ENCODE measurements at places on chromosomes 4 and X.

DNA sequence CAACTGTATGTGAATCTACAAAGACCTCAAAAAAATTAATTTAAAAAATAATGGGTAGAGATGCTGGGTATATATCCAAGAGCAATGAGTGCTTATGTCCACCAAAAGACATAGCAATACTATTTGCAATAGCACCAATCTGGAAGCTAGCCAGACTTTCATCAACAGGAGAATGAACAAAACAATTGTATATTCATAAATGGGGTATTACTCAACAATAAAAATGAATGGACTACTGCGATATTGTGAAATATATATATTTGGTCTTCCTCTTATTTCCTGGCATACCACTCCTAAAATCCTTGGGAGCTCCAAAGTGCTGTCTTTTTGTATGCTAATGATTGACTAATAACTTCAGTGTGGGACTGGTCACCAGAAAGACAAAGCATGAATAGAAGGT is 77.5 kb downstream of the MSN start:
- DNase-seq = no peak

DNA sequence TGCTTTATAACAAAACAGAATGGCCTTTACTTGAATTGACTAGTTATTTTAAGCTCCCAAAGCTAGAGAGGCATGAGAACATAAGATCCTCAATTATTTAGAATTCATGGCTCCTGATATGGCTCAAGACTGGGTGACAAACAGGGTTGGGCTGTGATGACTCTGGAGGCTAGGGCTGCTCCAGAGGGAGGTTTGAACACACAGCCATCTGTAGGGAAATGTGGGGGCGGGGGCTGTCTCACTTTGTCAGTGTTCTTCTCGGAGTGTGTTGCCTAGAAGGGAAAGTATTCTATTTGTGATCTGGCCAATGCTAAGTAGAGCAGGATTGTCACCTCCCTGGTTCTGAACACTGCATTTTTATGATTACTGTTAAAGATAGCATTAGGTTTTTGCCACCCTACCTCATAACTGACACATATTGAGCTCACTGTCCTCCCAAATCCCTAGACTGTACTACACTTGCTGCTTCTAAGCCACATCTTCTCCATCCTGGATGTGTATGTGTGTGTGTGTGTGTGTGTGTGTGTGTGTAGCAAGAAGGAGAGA is 45.9 kb downstream of the VSIG4 start:
- DNase-seq = no peak

DNA sequence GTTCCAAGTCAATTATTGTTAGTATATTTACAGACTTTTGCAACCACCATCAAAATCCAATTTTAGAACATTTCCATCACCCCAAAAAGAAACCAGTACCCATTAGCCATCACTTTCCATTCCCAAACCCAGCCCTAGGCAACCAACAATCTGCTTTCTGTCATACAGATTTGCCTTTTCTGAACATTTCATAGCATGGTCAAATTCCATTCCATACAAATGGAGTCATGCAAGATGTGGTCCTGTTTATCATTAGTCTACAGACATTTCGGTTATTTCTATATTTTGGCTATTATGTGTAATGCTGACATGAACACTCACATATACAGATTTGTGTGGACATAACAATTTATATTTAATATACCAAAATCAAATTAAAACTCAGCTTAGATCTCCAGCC is 508.7 kb downstream of the ZNF674 start:
- no peak for DNase-seq

- no peak for DNase-seq
Measured at GRCh38 chrX:65522739-65523372, 11.7 kb downstream of the LAS1L start.

DNA sequence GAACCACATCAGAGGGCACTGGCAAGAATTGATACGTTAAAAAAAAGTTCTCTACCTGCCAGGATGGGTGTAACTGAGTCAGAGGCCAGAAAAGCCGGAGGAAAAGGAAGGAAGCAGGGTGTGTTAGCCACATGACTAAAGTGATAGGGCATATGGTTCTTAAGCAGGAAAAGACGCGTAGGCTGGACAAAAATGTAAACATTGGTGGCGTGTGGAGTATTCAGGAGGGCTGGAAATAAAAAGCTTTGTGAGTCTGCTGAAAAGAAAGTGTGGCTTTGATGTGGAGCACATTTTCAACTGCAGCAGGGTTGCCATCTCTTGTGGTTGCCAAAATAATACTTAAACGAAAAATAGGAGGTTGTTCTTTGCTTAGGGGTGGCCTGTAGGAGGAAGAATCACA is 186.5 kb upstream of the RPL34 start:
- DNase-seq = peak; percentile 14

- no peak for DNase-seq
Measured at GRCh38 chr4:110586131-110586850, 36.6 kb downstream of the PITX2 start.
